ENCODE measurements at places on chromosomes 7 and 10.

GRCh38 chr7:151920488-151920887 lies 35.8 kb upstream of the GALNTL5 start:
- no peak for DNase-seq

GRCh38 chr7:1853431-1853985 lies 183.4 kb downstream of the ELFN1 start:
- DNase-seq: no peak

DNA sequence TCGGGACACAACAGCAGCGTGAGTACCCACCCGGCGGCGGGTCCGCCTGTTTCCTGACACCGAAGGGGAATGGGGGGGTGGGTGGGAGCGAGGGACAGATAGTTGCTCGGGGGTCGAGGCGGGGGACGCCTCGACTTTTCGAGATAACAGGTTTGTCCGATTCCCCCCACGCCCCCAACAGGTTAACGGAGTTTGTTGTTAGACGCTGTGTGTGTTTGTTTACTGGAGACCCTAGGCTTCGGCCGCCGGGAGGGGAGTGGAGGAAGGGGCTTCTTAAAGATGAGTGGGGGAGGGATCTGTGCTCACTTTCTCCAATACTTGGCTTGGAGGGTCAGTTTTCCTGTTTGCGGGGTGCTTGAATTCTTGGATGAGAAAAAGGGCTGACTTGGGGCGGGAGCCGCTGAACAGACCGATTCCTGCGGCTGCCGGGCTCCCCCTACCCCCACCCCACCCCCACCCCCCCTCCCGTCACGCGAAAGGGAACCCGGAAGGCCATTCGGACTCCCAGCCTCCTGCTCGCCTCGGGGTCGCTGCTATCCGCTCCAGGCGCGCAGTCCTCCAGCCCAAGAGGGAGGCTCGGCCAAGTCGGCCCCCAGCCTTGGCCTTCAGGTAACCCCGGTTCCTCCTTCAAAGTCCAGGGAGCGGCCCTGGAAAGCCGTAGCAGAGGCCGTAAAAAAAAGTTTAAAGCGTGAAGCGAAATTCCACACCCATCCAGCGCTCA lies 1.0 kb downstream of the SORCS3 start:
- DNase-seq: no peak

DNA sequence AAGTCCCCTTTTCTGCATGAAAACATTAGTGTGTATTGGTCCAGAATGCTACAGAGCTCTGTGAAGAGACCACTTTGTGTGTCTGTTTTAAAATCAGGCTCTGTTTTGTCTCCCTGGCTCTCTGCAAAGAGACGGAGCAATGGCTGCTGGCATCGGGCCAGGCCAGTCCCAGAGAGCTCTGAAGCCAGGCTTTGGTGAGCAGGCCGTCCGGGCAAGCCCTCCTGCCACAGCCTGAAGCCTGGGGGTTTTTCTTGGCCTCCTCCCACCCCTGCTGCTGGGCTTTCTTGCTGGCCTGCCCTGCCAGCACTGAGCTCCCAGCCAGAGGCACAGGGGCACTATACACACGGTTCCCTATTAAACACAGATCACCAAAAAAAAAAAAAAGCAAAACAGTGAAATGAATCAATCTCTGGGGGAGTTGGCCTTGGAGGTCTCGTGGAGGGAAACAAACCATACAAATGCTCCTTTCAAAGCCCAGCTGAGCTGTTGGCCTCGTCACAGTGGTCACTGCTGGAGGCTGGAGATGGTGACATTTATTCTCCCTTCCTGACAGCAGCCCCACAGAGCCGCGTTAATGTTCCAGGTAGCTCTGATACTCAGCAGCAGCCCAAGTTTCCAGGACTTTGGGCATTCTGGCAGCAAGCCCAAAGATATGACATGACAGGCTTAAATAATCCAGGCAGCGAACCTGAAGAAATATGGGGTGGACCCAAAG lies 237.2 kb downstream of the TCF7L2 start:
- DNase-seq: no peak

DNA sequence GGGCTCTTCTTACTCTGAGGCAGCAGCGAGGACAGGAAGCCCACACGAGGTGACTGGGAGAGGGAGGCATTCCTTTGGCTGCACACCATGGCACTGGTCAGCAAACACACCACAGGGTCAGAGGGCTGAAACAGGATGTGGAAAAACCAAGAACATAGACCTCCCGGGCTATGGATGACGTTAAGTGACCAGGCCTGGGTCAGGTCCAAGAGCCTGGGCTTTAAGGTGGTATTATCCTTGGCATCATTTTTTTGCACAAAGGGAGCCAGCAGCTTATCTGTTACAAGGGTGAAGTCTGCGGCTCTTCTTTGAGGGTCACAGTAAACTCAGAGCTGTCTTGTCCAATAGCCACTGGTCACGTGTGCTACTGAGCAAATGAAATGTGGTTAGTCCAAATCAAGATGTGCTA lies 7.0 kb downstream of the WDR91 start:
- DNase-seq: no peak

GRCh38 chr7:15199482-15199881 lies 296.9 kb upstream of the DGKB start:
- DNase-seq: no peak

GRCh38 chr10:75660823-75661222 lies 229.4 kb downstream of the LRMDA start:
- no peak for DNase-seq

GRCh38 chr10:120610791-120611190 lies 153.8 kb downstream of the PLPP4 start:
- DNase-seq: no peak

GRCh38 chr7:35988105-35988504 lies 164.9 kb upstream of the EEPD1 start:
- DNase-seq: no peak

GRCh38 chr7:79855172-79855571 lies 279.5 kb upstream of the GNAI1 start:
- no peak for DNase-seq

DNA sequence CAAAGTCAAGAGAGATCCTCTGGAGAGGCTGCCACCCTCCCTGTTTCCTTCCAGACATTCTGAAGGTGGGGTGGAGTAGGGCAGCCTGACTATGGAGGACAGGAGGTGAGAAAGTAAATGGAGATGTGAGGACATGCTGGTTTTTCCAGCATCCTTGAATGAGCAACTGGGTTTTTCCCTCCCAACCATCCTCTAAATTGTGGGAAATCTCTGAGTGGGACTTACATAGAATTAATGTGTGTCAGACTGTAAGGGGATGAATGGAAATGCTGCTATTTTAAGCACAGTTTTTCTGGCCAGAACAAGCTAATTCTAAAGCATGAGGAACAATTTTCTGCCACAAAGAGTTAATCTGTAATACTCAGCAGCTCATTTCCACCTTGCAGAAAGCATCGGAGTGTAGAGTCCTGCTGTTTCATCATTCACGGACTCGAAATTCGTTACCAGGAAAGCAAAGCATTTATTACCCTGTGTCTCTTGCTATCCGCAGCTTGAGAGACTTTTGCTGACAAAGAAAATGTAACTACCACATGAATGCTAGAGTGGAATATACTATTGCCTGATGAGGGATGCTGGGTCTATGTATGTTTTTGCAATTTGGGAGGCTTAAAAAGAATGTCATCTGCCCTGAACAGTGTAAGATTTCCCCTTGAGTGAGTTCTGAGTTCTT lies 213.0 kb downstream of the CELF2 start:
- no peak for DNase-seq

Data from stimulated activated CD4-positive, alpha-beta T cell treated with anti-CD3 and anti-CD28 coated beads, TNF-alpha, amount 100 ng/mL, for 1 hour (primary cell).